Stimulated activated CD8-positive, alpha-beta memory T cell treated with anti-CD3 and anti-CD28 coated beads, Interleukin-7, amount 100 ng/mL, for 1 hour (primary cell): ENCODE measurements at places on chromosomes 3 and 15.

GRCh38 chr3:31448882-31449243, 83.9 kb upstream of the STT3B start:
- no peak for DNase-seq

DNA sequence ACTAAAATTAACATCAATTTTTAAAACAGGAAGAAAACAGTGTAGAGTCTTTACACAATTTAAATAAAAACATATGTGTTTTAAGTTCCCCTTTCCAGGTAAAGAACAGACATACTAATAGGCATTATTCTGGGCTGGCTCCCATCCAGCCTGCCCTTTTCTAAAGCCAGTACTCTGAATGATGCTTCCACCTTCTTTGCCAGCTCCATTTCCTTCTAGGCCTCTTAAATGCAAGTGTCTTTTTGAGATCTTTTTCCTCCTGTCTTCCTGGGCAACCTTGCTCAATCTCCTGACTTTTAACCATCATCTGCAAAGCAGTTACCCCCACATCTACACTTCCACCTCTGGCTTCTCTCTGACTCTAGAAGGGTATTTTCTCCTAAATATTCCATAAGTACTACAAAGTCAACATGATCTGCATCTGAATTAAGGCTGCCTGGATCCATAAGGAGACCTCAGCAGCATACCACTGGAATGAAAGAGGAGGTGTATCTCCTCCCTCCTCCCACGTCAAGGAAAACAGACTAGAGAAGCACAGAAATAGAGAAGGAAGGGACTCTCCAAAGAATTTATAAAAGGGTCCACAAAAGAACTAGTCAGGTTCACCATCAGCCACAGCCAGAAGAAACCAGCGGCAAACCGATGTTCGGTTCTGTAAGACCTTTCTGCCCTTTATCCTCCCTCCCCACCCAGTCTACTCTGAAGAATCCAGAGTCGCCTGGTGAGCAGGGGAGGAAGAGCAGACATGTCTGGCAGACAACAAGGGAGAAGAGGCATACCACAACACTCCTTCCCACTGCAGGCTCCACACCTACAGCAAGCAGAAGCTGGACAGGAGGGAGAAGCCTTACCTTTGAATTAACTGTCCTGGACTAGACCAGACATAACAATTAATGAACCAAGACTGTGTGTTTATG, 47.1 kb downstream of the GOLIM4 start:
- DNase-seq, result no peak

DNA sequence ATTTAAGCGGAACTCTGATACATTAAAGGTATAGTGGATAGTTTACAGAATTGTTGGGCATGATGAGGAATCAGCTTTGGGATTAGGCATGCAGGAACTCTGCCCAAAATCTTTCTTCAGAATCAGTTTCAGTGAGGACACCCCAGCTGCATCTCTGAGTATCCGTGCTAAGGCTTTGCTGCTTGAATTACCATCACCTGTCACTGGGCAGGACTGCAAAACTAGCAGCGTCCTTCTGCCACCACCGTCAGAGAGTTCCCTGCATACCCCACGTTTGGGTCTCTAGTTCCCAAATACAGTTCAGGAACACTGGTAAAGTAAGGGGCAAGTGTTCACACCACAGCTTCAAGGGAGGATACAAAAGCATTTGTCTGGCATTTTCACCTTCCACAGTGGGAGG, 164.6 kb upstream of the ARHGEF26 start:
- DNase-seq, result no peak

DNA sequence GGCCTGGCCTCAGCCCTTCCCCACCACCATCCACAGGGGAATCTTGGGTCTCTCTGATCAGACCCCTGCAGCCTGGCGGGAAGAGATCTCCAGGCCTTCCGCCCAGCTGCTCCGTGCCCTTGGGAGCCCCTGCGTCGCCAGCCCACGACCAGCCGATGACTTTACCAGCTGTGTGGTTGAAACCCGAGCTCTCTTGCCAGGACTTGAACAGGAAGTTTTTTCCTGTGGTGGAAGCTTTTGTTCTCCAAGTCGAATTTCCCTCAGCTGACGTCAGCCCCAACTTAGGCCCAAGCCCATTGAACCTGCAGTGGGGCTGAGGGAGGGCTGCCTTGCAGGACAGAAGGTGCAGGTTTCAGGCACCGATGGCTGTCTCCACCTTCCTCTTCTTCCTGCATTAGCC, 51.7 kb upstream of the SMAD3 start:
- DNase-seq, result no peak

DNA sequence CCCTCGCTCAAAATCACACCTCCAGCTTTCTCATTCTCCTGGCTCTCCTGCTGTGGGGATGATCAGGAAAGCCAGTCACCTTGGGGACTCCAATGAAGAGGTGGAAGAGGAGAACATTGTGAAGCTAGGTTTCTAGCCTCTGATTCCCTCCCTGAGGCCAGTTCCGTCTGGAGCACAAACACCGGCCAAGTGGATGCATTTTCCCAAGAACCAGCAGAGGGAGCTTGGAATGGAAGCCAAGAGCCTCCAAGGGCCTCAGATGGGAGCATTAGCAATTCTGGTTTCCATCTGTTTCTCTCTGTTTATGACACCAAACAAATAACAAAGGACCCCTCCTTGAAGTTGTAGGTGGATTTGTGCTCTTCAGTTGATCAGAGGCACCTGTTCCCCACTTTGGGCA, 40.6 kb upstream of the NMNAT3 start:
- DNase-seq, result no peak

- DNase-seq, result no peak
Observed at GRCh38 chr15:100383302-100384107, 41.7 kb upstream of the ADAMTS17 start.

DNA sequence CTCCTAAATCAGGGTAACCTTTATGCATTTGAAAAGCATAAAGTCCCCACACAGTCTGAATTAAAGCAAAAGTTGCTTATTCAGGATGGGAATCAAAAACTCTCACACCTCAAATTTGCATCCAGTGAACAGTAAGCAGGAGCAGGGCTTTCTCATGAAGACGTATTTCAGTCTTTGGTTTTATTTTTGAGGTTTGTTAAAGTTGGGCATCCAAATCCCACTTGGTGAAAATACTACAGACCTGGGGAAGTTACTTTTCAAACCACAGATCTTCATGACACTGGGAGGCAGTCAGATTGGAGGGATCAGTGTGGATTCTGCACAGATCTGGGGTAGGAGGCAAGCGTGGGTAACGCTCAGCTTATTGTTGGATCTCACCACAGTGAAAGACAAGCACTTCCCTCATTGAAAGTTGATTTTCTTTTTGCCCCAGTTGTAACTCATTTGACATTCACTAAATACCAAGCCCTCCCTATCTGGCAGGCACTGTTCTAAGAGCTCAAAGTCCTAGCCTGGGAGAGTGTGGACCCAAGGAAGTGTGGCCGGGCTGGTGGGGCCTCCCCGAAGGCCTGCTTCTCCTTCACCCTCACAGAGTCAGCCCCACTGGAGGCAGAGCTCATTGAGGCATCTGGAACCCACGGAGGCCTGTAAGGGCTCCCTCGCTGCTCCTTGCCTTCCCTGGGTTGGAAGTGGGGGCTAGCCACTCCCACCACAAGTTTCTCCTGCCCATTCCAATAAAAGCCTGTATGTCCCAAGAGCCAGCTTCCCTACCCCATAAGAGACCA, 783 bp upstream of the ISG20 start:
- DNase-seq, result no peak

DNA sequence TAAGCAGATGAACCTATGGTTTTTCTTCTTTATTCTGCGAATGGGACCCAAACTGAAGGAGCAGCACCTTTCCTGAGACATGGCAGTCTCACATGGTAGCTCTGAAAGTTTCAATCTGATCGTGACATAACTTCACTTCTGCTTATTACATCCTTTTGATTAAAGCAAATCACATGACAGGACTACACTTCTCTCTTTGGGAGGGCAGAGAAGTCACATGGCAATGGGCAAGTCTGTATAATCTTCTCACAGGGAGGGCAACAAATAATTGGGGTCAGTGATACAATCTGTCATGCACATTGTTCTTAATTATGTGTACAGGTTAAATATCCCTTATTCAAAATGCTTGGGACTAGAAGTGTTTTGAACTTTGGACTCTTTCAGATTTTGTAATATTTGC, 21.6 kb downstream of the NCBP2 start:
- DNase-seq, result no peak

DNA sequence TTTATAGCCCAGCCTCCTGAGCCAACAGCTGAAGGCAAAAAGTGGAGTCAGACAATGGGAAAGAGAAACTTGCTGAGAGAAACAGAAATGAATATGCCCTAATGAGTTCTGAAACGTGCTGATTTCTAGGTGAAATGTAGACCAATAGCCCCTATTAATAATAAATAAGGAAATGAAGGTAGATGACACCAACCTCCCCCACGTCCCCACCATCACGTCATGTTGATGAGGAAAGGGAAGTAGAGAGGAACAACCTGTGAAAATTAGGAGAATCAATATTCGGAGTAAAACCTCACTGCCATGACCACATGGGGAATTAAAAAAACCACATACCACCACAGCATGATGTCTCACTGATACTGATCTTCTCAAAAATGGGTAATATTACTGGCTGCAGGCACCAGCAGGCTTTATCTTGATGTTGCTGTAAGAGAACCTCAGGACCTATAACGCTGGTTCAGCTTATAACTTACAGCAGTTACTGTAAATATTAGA, 64.0 kb downstream of the KAT2B start:
- no peak for DNase-seq

DNA sequence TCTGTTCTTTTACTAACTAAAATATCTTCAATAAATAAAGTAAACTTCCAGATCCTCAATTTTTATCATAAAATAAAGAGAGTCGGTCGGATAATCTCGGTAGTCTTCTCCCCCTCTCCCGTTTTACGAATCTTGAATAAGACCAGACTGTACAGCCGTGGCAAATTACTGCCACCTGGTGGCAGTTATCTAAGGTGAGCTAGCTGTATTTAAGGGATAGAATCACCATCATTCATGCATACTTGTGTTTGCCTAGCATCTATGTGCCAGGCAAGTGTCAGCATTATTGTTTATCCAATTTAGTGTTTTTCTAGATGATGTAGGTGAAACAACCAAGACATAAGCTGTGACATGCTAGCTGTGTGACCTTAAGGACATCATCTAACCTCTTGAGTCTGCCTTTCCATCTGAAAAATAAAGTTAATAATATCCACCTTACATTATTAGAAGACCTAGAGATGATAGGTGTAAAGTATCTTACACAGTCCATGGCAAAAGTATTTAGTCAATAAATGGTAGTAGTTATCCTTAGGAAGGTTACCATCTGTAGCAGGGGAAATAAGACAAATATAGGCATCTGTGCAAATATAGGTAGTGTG, 21.3 kb downstream of the DUT start:
- peak; percentile 21 for DNase-seq

GRCh38 chr15:74193299-74193718, 9.3 kb downstream of the STRA6 start:
- DNase-seq, result no peak

DNA sequence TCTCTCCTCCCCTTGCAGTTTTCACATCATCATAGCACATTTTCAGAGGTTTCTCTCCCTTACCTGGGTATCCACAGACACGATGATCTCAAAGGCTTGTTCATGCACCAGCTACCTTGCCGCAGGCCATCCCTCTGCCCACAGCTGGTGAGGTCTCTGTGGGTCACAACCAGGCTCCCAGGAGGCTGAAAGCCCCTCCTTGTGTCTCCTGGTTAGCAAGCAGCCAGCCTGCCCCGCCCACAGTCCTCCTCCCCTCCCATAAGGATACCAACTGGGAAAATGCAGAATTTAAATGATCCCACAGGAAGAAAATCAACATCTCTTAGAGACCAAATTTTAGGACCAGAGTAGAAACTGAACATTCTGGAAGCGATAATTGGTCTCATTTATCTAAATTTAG, 213.5 kb upstream of the PPP2R3A start:
- DNase-seq, result no peak

- no peak for DNase-seq
Observed at GRCh38 chr15:64096668-64097384, 1.0 kb downstream of the SNX1 start.

GRCh38 chr3:43685921-43686320, 4.8 kb upstream of the ABHD5 start:
- no peak for DNase-seq

GRCh38 chr3:14175383-14176037, 2.9 kb downstream of the XPC start:
- DNase-seq, result peak; percentile 8

DNA sequence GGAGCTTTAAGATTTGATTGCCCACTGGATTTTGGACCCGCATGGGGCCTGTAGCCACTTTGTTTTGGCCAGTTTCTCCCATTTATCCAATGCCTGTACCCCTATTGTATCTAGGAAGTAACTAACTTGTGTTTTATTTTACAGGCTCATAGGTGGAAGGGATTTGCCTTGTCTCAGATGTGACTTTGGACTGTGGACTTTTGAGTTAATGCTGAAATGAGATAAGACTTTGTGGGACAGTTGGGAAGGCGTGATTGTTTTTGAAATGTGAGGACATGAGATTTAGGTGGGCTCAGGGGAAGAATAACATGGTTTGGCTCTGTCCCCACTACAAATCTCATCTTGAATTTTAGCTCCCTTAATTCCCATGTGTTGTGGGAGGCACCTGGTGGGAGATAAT, 30.7 kb upstream of the NECTIN3 start:
- no peak for DNase-seq

DNA sequence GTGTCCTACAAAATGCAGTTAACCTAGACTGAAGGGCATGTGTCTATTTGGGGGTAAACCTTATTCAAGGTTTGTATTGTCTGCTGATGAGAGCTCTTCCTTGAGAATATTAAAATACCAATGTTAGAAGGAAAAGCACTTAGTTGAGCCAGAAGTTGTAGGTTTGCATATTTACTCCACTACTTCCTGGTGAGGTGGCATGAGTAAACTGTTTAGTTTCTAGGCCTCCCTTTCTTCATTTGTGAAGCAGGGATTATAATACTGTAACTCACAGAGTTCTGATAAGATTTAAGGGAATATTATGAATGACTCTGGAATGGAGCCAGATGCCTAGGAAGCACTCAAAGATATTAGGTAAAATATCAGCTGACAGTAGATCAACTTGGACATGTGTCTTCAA, 46.7 kb downstream of the CD200R1L start:
- no peak for DNase-seq

DNA sequence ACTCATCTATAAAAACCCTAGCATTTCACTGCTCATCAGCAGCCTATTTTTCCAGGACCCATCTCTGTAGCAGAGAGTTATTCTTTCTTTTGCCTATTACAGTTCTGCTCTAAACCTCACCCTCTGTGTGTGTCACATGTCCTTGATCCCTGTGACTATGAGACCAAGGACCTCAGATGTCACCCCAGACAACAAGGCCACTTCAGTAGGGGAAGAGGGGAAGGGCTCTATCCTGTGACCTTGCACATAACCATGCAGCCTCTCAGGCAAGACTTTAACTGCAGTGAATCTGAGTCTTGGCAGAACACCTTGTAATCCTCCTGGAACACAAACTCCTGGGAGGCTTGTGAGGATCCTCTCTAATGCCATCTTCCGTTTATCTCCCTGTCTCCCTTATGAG, 4.4 kb upstream of the ZNF589 start:
- no peak for DNase-seq

DNA sequence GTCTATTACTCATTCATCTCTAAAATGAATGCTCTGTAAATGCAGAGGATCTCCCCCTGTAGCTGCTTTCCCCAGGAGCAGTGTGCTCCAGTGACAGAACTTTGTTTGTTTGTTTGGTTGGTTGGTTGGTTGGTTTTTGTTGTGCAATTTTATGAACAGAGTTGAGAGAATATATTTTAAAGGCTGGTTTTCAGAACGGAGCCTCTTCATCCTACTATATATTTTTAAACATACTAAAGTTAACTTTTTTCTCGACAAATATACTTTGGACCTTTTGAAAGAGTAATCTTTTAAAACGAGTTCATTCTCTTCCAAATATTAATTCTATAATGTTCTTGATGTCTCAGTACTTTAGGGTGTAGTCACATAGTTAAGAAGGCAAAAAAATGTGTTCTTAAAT, 20.2 kb downstream of the RYR3 start:
- no peak for DNase-seq

- DNase-seq, result no peak
Observed at GRCh38 chr3:67689806-67690205, 35.4 kb upstream of the SUCLG2 start.
